Thoracic aorta (tissue), 2 donors: ENCODE measurements at places on chromosomes 3 and 15. TPM values are rescaled to one million over a fixed set of nuclear protein-coding genes. Genes with fewer than 3 reads are reported as not detected.

Gene SLC24A5
- not detected for total RNA-seq

Gene C2CD4A
- total RNA-seq, result 1.8 TPM

Gene MOBP
- not detected for total RNA-seq

Gene ARL14
- total RNA-seq, result not detected

Gene CA12
- total RNA-seq, result 8.1 TPM

Gene SLC9C1
- not detected for total RNA-seq

Gene ZPLD1
- total RNA-seq, result not detected

Gene CLSTN2
- 7.6 TPM for total RNA-seq

Gene ADPRH
- 18.5 TPM for total RNA-seq

Gene CASR
- total RNA-seq, result not detected

Gene LRRC58
- total RNA-seq, result 35.6 TPM

Gene EOGT
- total RNA-seq, result 148 TPM
